ENCODE measurements at places on chromosomes 16 and 17.
A peak's percentile ranks its signal among the peaks of the same experiment; 100 is the strongest.

- DNase-seq, result peak; percentile 93
Observed at GRCh38 chr16:27401768-27402568, at the start of gene IL21R. IL21R (plus strand) TSS chr16:27402174; CDS start chr16:27430072, 27,898 bp downstream.

- no peak for DNase-seq
Observed at GRCh38 chr16:4233431-4233830, 8.4 kb downstream of the SRL start.

DNA sequence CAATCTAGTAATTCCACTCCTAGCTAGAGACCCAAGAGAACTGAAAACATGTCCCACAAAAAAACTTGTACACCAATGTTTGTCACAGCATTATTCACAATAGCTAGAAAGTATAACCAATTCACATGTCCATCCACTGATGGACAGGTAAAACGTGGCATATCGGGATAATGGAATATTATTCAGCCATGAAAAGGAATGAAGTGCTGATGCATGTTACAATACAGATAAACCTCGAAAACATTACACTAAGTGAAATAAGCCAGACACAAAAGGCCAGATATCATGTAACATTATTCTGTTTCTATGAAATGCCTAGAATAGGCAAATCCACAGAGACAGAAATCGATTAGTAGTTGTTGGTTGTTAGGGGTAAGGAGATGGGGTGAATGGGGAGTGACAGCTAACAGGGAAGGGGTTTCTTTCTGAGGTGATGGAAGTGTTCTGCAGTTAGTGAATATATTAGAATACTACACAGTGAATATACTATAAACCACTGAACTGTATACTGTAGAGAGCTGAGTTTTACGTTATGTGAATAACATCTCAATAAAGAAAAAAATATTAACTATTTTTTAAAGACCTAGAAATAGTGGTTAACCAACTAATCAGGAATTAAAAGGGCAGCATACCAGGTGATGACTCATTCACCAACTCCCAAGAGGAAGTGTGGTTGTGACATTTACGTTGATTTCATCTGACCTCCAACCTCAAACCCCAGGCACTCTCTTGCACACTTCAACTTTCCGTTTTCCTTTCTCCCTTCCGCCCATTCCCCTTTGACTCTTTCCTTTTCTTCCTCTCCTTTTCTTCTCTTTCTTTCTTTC lies 48.6 kb downstream of the GAS7 start:
- DNase-seq, result no peak

DNA sequence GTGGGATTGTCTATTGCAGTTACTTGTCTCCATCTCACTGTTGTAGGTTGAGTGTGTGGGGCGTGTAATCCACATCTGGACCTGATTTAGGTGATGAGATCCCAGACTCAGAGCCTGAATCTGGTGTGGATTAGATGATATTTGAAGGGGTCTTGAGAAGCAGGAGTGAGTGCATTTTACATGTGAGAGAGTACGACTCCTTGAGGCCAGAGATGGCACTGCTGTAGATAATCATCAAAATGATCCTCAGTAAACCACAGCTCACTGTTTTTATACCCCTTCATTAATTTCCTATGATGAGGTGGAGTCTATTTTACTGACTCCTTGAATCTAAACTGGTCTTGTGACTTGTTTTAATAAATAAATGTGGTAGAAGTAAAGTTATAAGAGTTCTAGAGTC lies 732.5 kb downstream of the KCNJ2 start:
- DNase-seq, result no peak

DNA sequence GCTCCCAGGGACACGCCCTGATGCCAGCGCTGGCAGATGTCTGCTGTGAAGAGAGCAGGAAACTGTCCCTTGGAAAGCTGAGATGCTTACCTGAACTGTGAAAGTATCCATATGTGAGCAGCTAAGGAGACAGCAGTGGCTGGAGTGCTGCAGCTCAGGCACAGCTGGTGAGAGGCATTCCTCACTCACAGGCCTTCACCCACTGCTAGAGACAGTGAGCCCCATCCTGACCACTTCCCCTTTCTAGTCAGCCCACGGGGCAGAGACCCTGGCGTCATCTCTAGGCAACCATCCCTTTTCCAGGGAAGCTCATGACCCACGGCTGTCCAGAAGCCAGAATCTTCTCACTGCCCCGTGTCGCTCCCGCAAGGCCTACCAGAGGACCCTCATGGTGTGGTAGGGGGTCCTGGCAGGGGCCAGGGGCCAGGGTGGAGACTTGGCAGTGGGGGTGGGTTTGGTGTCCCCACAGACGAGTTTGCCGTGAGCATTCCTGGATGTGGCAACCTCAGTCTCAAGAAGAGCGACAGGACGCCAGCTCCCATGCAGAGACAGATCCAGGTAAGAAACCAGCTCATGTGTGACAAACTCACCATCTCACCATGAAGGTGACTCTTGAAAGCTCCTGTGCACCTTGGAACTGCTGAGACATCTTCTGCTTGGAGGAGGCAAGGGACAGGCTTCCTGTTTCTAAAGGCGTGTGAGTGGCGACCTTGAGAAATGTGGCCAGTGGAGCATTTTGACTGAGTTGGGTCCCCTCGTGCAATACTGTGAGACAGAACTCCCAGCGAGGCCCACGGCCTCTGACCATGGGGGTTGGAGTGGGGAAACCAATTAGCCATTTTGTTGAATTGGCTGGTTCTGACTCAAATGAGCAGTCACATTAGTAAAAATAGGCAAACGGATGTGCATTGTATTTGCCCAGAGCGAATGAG lies at the start of gene SCIMP:
Gene SCIMP (minus strand): TSS at position 216 of the 932 bp plus-strand sequence. CDS start 105 bp downstream, at position 111.
- no peak for DNase-seq

DNA sequence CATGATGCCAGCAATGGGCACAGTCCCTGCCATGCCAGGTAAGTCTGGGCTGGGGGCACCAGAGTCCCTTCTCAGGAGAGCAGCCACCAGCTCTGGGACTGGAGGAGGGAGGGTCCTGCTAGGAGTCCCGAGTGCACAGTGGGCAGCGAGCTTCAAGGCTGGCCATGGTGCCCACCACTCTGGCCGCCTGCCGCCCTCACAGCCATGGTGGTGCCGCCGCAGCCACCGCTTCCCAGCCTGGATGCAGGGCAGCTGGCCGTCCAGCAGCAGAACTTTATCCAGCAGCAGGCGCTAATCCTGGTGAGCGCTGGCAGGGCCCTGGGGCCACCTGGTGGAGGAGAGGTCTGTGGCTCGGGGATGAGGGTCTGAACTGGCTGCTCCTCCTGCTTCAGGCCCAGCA lies 17.9 kb upstream of the SMIM5 start:
- no peak for DNase-seq

DNA sequence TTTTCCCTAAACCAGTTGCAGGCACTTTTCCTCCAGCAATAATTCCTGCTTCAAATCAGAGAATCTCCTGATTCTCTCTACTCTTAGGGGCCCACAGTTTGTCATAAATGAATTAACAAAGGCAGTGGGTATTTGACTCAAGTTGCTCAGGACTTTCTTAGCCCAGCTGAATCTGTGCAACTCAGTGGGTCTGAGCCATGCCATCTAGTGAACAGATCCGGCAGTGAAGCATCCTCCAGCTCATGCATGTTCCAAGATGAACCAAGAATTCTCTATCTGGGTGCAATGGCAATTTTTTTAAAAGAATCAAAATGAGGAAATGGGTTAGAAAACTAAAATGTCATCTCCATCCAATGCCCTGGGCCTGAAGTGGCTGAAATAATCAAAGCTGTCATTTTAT lies 575.2 kb upstream of the CDH11 start:
- no peak for DNase-seq

DNA sequence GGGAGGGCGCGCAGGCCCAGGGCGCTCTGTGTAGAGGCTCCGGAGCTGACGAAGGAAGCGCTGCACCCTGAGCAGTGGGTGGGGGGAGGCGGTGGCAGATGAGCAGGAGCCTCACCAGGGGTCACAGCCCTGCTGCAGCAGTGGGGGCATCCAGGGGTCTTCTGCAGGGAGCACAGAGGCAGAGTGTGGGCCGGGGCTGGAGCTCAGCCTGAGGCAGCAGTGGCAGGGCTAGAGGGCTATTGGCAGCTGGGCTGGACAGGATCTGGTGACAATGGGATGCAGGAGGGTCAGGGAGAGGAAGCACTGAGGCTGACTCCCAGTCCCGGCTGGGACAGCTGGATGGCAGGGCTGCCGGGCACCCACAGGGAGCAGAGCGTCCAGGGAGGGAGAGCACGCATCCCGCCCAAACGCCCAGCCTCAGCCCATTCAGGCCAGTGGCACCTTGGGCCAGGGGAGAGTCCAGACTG lies 21.0 kb downstream of the KDM8 start:
- no peak for DNase-seq

DNA sequence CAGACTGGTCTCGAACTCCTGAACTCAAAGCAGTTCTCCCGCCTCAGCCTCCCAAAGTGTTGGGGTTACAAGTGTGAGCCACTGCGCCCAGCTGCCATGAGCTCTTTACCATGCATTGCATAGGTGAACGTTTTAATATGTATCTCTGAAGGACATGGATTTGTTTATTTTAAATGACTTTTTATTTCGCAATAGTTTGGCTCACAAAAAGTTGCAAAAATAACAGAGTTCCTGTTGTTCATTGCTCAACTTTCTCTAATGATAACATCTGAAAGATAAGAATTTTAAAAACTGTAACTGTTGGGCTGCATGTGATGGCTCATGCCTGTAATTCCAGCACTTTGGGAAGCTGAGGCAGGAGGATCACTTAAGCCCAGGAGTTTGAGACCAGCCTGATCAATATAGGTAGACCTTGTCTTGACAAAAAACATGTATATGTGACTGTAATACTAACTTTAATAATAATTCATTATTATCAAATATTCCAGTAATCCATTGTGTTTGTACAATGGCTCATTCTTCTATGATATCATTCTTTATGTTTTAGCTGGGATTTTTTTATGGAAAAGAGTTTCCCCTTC lies 80.1 kb downstream of the ABCC1 start:
- DNase-seq, result no peak

- no peak for DNase-seq
Observed at GRCh38 chr17:27446569-27447301, 9.5 kb upstream of the KSR1 start.

DNA sequence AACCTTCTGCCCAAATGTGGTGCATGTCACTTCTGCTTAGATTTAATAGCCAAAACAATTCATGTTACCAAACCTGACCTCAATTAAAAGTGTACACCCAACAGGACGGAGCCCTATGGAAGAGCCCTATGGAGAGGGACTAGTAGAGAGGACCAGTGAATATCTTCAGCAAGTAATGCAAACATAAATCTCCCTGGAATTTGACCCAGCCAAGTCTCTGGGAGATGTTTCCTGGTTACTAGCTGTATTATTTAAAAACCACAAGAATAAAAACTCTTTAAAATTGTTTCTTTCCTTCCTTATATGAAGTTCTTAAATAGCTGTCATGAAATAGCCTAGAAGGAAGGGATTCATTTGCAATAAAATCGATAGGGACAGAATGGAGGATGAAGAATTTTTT lies 255.8 kb downstream of the CDH11 start:
- DNase-seq, result no peak

DNA sequence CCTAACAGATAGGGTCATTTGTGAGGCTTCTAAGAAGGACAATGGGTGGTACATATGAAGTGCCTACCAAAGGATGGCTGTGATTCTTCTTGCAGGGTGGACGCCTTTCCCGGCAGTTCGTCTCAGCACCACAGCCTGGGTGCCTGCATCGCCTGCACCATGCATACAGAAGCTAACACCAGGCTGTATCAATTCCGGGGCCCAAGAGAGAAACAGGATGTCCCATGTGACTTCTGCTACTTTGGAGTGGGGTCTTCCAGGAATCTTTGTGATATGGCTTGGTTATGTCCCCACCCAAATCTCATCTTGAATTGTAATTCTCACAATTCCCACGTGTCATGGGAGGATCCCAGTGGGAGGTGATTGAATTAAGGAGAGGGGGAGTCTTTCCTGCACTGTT lies 251.6 kb upstream of the TNRC6C start:
- DNase-seq, result no peak

DNA sequence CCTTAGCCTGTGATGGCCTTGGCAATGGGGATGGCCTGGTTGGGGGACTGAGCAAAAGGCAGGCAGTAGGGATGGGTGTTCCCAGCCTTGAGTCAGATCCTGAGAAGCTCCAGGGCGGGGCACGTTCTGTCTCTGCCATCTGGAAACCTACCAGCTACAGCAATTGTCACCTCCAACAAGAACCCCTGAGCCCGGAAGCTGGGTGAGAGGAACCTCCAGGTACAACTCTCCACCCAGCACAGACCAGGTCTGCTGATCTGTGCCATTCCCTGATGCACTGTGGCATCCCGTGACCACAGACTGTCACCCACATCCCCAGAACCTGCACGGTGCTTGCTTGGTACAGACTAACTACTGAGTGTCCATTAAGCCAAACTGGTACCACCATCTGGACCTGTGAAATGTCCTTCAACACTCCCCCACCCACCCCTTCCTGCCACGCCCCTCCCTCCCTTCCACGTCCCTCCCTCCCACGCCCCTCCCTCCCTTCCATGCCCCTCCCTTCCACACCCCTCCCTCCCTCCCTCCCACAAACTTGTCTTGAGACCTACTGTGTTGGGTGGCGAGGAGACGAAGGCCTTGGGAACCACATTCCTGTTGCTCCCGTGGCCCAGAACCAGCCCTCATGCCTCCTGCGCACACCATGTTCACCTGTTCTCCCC lies 16.6 kb downstream of the MYO15B start:
- DNase-seq, result no peak

- no peak for DNase-seq
Observed at GRCh38 chr16:27430923-27431484, 29.0 kb downstream of the IL21R start.

DNA sequence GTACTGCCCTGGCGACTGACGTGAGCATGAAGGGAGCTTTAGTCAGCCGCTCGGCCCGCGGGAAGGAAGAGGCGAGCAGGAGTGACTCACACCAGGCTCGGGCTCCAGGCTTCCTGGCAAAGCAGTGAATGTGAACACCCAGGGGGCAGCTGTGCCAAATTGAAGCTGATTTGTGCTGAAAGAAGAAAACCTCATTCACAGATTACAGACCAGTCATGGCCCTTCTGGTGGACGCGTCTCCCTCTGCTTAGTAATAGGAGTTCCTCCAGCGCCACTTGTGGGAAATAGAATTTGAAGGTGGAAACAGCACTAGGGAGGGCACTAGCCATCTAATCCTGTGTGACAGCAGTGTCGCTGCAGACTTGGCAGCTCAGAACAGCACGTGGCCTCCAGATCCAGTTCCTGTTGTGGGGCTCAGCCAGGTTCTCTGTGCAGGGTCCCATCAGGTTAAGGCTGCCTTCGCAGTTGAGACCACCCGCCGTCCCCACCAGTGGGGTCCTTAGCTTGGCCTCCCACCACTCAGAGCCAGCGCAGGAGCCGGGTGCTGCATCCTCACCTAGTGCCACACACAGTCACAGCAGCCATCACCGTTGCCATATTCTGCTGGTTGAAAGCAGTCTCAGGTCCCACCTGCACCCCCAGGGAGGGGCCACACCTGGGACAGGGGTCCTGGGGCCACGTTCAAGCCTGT lies 164.5 kb upstream of the CHMP6 start:
- DNase-seq, result no peak

DNA sequence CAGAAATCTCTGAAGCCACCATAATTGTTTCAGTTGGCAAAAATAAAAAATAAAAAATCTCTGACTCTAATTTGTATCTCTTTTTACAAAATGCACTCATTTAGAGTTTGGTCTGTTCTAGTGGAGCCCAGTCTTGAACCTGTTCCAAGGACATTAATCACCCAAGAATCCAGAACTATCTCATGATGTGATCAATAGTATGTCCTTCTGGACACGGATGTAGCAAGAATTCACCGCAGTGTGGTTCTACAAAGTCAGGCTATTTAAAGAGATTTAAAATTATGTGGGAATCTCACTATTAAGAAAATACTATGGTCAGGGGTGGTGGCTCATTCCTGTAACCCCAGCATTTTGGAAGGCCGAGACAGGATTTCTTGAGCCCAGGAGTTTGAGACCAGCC lies 21.8 kb upstream of the ANKFN1 start:
- no peak for DNase-seq

Data from CD4-positive, CD25-positive, alpha-beta regulatory T cell (primary cell).